Uterus (tissue), 4 donors: ENCODE measurements at places on chromosomes 3 and 15.
A peak's percentile ranks its signal among the peaks of the same experiment; 100 is the strongest.

DNA sequence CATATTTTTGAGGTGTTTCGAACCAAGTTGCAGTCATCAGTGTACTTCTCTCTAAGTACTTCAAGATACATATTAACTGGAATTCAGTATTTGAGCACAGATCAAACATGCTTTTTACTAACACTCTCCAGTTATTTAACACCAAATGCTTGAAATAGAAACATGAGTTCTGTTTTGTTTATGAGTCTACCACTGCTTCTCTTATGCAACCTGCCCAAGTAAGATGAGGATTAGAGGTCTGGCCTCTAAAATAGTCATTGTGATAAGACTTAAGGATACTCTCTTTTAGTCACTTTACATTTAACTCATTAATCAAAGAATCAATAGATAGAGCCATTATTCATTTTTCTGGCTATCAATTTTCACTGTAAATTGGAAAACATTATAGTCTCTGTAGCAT, 156.2 kb upstream of the THRB start:
- DNase-seq, result no peak

- no peak for DNase-seq
Observed at GRCh38 chr3:66494959-66495667, 5.7 kb downstream of the LRIG1 start.

GRCh38 chr15:40160689-40161688, at the start of gene BUB1B:
TSS of gene BUB1B (plus strand) at chr15:40161069. CDS start at chr15:40161221, 152 bp downstream.
- peak; percentile 93 for DNase-seq

- no peak for DNase-seq
Observed at GRCh38 chr3:131231710-131232389, 149.7 kb upstream of the NUDT16 start.

- no peak for DNase-seq
Observed at GRCh38 chr3:137803215-137803614, 39.1 kb downstream of the SOX14 start.

GRCh38 chr3:186381424-186382216, 19.6 kb upstream of the DGKG start:
- no peak for DNase-seq

DNA sequence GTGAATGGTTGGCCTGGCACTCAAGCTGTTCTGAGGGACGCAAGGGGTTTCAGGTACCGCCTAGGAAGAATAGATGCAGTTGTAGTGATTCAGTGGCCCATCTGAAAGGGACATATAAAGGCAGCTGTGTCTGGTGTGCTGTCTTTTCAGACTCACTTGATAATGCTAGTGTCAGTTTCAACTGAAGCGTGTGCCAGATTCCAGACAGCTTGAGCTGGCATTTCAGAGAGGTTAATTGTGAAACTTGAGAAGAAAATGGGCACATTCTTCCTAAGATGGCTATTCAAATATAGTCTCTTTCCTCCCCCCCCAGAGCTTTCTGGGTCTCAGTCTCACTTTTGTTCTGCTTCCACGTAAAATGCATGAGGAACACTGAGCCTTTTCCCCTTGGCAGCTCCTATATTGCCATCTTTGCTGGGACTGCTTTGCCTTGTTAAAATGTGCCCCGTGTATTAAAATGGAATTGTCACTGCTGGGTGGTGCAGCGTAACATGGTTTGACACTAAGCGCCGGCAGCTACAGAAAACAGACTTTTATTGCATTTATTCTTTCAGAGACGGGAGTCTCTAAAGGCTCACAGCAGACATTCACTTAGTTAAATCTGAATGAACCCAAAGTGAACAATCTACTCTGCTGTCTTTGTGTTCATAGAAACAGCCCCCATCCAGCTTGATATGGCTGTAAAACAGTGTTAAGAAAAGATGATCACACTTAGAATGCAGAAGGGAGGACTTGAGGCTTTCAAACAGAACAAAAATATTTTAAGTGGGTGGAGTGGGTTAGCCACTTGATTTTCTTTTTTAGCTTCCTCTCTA, 478.7 kb downstream of the RBMS3 start:
- no peak for DNase-seq

DNA sequence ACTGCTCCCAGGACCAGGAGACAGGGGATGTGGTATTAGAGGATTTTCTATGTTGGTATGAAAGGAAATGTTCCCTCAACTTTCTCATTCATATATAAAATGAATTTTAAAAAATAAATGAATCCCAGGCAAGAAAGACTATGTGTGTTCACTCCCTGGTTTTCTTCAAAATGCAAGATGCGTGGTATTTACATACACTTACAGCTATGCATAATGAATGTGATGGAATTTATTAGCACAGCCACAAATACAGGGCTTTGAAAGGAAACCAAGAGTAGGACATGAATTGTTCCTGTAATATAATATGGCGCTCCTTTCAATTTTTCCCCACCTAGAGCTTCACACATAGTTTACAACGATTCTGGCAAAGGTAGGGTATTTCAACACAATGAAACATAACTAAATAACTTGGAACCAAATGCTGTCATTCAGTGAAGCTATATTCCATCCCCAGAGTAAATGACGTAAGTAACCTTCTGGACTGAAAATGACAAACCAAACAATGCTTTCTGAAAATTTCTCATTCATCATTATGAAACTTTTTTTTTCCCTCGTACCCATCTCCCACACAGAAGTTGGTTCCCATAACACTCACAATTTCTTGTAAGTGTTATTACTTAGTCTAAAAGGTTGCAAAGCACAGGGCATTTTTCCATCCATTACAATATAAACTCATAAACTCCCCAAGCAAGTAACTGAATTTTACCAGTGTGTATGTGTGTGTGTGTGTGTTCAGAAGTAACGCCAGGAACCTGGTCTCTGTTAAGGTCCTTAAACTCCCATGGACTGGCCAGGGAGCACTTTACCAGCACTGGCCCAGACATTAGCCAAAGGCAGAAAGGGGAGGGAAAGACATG, 41.8 kb downstream of the CBLB start:
- DNase-seq, result no peak

DNA sequence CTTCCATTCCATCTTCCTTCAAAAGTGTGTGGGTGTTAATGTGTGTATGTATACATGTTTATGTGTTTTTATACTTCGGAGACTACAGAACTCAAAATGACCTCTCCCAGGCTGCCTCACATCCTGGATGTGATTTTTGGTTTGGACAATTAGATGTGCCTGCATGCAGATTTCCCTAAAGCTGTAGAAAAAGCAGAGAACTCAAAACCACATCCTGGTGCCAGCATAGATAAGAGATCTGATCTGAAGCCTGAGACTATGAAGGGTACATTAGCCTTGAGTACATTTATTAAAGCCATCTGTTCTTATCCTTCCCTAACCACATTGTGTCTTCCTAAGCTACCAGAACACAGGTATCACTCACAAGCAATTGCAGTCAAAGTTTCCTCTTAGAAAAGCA, 319.4 kb upstream of the RASGRP1 start:
- no peak for DNase-seq

DNA sequence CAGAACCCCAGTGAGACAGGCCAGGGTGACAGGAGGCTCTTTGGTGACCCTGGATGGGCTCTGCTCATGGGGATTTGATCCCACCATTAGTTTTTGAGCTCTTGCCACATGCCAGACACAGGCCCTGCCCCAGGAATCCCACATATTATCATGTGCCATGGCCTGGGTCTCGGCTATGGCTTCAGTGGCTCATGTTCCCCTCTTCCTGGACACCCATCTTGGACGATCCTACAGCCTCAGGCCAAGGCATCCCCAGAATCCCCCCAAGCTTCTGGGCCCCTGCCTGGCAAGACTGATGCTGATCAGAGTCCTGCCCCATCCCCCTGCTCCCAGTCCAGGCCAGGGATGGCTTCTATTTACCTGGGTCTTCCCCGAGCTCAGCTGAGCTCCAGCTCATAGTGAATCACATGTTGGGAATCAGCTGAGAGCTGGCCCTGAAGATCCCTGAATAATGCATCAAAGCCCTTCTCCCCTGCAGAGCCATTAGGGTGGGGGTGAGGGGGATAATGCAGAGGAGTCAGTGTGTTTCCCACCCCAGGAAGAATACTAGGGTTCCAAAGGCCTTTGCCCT, 50.9 kb upstream of the CHRNB4 start:
- no peak for DNase-seq
